CD4-positive, alpha-beta T cell treated with Interleukin-6 for 4 hours (primary cell): ENCODE measurements at places on chromosomes 2 and 18.

DNA sequence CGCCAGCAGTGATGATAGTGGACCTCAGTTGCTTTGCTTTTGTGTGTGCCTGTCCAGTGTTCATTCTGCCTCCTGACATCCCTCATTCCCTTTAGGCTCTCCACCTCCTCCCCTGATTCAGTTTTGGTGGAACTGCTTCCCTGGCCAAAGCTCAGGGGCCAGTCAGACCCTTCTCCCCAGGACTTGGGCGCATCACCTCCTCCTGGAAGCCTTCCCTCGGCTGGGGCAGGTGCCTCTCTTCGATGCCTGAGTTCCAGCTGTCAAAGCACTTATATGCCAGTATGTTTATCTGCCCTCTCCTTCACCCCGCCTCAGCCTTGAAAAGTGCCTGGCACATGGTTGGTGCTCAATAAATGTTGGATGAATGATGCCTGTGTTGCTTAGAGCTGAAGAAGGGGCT lies 11.5 kb downstream of the NMUR1 start:
- no peak for DNase-seq

DNA sequence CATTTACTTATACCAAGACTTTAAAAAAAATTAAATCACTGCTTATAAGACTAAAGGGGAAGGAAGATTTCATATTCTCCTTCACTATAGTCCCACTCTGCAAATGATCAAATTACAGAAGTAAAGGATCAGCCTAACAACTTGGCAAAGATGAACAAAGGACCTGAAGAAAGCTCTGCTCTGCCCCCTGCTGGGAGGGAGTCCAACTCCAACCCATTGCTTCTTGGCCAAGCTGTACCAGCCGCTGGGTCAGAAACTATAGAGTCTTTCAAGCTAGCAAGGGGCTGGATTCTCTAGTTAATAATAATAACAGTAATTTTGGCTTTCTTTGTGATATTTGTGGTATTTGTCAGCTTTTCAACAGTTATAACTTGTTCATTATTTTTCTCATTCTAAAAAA lies 927.0 kb upstream of the CRIM1 start:
- DNase-seq = no peak

GRCh38 chr18:13835202-13835601 lies 11.3 kb downstream of the MC5R start:
- DNase-seq = no peak

DNA sequence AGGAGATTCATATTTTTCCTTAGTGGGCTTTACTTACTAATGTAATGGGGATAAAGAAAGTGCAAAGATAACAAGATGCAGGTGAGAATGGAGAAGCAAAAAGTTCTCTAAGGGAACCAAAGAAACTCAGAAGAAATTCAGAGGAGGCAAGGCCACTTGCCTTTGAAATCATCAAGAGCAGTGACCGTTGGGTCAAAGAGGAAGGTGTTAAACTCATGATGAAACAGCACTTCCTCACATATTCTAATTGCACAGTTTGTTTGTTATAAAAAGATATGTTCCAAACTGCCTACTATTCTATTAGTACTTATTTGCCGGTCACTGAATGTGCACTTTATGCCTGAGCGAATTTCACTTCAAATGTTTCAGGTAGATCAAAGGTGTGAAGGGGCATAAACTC lies 975.1 kb downstream of the BCL11A start:
- DNase-seq = no peak

GRCh38 chr2:7709907-7710306 lies 792.7 kb downstream of the RNF144A start:
- DNase-seq = no peak

GRCh38 chr2:85813211-85813981 lies 59.6 kb downstream of the ATOH8 start:
- DNase-seq = no peak

GRCh38 chr2:202299712-202300111 lies 34.1 kb downstream of the NOP58 start:
- no peak for DNase-seq

GRCh38 chr2:217288472-217289063 lies 428.7 kb upstream of the TNP1 start:
- no peak for DNase-seq

DNA sequence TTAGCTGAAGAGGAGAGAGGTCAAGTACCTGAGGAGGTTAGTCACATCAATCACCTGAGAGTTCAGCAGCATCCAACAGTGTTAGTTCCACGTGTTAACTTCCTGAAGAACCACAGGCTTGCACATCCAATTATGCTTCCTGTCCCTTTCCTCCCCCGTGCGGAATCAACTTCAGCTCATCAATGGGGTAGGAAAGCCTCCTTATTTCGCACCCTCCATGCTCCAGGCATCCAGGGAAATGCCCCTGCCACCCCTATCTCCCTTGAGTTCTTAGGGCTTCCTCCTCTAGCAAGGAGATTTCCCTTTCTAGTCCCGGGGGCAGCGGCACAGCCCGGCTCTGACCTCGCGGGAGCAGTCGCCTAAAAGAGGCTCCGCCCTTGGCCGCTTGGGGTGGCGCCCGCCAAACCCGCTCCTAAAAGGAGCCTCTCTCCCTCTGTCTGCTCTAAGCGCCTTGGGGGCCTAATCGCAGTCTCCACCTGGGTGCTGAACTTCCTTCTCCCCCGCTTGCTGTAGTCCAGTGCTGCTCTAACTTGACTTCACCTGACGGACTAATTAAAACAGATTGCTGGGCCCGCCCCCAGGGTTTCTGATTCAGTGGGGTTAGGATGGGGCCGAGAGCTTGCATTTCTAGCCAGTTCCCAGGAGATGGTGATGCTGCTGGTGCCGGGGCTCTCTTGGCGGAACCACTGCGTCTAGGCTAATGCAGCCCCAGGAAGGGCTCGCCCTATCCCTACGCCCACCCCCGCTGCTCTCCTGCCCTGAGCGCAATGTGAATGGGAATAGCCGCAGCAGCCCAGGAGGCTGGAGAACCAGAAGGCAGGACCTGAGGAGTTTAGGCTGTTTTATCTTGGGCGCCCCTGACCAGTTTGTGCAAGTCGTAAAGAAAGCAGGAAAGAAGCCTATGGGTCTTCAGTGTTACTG lies 3.4 kb upstream of the TET3 start:
- DNase-seq = peak; percentile 40

DNA sequence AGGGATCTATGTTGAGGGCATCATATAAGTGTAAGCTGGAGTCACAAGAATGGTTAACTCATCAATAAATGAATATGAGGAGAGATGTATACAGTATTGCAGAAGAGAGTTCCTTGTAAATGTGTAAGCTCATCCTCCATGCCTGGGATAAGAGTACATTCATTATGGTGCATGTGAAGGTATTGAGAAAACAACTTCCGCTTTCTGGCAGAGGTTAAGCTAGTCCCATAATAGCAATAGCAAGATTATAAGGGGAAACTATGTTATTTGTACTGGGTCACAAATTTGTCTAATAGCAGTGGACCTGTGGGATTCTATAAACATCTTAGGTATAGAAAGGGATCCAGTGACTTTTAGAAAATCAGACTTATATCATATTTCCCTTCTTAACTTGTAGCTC lies 44.1 kb downstream of the SCN2A start:
- no peak for DNase-seq

GRCh38 chr2:232838406-232838874 lies 31.6 kb upstream of the SNORC start:
- DNase-seq = peak; percentile 79

DNA sequence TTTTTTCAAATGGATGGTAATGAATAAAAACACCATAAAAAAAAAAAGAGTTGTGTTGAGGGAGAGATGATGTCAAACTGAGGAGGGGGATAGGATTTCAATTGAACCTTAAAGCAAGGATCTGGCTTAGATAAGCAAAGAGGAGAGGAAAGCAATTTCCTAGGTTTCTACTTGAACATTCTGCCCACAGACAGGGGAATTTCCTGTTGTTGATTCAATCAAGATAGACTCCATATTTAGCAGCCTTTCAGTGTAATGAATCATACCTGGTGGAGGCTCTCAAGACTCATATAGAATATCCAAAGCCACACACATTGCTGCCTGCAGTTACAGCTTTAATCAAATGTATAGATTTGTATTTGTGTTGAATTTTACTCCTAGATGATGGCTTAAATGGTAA lies 294.4 kb upstream of the PIK3C3 start:
- DNase-seq = no peak

DNA sequence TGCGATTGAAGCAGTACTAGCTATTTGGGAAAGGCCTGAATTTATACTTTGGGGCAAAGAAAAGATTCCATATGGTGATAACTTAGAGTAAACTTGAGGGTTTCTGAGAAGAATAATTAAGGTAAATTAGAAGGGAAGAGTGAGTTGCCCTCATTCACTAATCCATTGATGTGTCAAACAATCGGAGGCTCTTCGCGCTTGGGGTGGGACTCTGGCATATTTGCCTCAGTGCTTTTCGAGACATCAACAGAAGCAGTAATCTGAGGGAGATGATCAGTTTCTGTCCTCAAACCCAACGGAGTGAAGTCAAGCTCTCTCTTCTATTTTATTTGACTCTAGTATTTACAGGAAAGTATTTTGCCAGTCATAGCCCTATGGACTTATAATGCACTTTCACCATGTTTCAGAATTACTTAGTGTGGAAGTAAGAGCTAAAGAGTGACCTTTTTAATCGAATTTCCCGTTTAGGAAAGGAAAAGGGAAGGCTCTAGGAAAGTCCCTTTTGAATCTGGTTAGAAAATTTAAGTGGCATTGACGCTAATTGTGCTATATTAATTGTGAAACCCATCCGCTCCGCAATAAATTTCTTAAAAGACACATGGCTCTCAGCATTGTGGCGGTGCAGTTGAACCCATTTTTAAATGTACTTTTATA lies 1.3 kb downstream of the RAB10 start:
- DNase-seq = no peak

- DNase-seq = no peak
Observed at GRCh38 chr2:75605770-75606529, 40.6 kb upstream of the MRPL19 start.

DNA sequence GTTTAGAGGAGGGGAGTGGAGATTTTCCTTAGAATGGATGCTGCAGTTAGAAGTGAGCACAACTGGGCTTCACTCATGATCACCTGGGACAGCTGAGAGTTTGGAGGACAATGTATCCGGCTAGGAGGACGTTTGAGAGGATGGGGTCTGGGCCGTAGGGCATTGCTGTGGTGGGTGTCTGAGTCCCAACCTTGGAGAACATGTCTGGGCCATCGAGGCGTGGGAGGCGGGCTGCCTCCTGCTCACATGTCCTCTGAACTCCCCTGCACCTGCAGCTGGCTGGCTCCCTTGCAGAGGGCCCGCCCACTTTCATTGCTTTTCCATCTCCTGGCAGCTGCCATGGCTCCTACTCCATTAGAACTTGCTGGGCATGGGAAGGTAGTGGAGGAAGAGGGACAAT lies 203.0 kb upstream of the PXDN start:
- no peak for DNase-seq

- DNase-seq = no peak
Observed at GRCh38 chr2:122105877-122106206, 350.4 kb downstream of the TSN start.

DNA sequence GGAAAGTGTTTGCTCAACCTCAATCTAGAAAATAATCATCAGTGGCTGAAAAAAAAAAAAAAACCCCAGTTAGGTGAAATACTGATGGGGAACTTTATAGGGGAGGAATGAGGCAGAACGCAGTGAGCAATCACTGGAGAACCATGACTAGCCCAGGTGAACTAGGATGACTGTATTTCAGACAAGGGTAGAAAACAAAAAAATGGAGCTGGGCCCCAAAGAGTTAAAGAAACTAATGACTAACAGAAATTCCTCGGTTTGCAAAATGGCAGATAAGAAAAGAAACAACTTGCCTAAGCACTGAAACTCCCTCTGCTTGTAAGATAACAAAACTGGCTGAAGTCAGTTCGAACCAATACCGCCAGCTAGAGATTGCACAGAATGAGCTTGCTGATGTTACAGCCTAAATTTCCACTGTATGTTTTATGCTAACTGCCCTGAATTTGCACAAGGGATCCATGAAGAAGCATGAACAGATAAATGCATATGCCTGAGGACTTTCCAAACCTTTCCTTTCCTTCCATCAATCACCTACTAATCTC lies 245.9 kb downstream of the METTL4 start:
- no peak for DNase-seq

DNA sequence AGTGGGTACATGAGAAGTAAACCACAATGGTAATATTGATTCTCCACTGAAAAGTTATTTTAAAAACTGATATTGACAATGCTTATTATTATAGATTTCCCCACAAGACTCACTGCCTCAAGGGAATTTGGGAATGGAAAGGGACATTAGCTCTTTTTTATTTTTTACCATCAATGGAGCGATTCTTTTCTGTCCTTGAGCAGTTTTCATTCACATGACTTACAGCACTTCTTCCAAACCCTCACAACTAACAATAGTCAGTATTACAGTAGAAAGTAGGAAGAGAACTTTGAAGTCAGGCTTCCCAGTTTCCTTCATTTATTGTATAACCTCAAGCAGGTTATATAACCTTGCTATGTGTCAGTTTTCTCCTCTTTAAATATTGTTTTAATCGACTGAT lies 4.3 kb upstream of the UNC80 start:
- DNase-seq = no peak

- DNase-seq = no peak
Observed at GRCh38 chr2:8469709-8470493, 212.0 kb upstream of the ID2 start.

DNA sequence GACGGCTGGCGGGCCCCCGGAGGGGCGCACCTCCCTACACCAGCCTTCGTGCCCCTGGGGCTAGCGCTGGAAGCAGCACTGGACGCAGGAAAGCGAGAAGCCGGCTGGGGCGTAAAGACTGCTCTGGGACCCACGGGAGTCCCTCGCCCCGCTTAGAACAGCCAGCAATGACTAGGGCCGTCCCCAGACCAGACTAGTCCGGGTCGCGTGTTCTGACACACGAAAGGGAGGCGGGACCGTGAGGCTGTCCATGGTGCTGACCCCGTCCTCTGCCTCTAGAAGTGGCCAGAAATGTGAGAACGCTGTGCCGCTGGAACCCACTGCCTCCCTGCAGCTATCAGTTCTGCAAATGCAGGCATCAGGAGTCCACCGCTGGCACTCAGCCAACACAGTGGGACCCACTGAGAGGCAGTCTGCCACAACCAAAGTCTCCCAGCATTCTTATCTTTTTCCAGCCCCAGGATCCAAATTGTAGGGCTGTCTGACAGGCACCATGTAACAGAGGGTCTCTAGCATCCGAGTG lies at the start of gene UCN:
TSS of gene UCN (minus strand) at position 87 of the 523 bp plus-strand sequence. CDS start 550 bp downstream, outside the sequence.
- DNase-seq = no peak

DNA sequence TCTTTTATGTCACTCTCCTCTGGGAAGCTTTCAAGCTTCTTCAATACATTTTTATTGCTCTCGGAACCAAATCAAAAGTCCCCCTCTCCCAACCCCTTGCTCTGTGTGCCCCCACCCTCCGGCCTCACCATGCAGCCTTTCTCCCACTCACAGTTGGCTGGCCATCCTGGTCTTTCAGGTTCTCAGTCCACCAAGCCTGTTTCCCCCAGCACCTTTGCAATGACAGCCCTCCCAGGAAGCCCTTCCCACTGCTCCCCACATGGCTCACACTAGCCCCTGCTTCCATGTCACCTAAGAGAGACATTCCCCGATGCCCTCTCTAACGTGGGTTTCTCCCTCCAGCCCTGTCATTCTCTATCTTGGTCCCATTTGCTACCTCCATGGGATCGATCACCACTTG lies 266.6 kb downstream of the SRBD1 start:
- no peak for DNase-seq

GRCh38 chr2:230868947-230869913 lies 4.5 kb downstream of the ITM2C start:
- DNase-seq = no peak

- DNase-seq = no peak
Observed at GRCh38 chr2:205477016-205477705, 205.1 kb upstream of the NRP2 start.
